Camera-type eye (tissue), 1 donor: ENCODE measurements at places on chromosomes 13 and 19. TPM values are rescaled to one million over a fixed set of nuclear protein-coding genes. Genes with fewer than 3 reads are reported as not detected.

The ZSCAN4 gene
- not detected for total RNA-seq

The MBD3L1 gene
- total RNA-seq = not detected

The KIRREL2 gene
- 11.2 TPM for total RNA-seq

The SPART gene
- total RNA-seq = 128 TPM

The SPINT2 gene
- 64.4 TPM for total RNA-seq

The AP1M1 gene
- total RNA-seq = 53.2 TPM

The RUBCNL gene
- total RNA-seq = 7.3 TPM

The C5AR1 gene
- 2.0 TPM for total RNA-seq

The SERP2 gene
- 12.5 TPM for total RNA-seq

The TMEM205 gene
- total RNA-seq = 83.0 TPM

The SLITRK5 gene
- total RNA-seq = 12.2 TPM

The LHB gene
- total RNA-seq = not detected

The CRB3 gene
- total RNA-seq = 5.9 TPM

The CEACAM16 gene
- not detected for total RNA-seq

The PSPN gene
- total RNA-seq = 2.4 TPM

The TMEM145 gene
- total RNA-seq = 20.5 TPM

The RFXAP gene
- 13.7 TPM for total RNA-seq

The PIK3R2 gene
- total RNA-seq = 42.6 TPM

The VSTM1 gene
- total RNA-seq = not detected

The TTYH1 gene
- 99.3 TPM for total RNA-seq

The PGLYRP2 gene
- total RNA-seq = not detected

The FXYD7 gene
- 8.3 TPM for total RNA-seq

The KLHL1 gene
- 4.8 TPM for total RNA-seq

The CELF5 gene
- total RNA-seq = 13.4 TPM

The CACNG7 gene
- 8.6 TPM for total RNA-seq

The ZNF468 gene
- total RNA-seq = 43.4 TPM

The ATP4A gene
- not detected for total RNA-seq

The RFPL4AL1 gene
- total RNA-seq = not detected

The ZNF799 gene
- 7.9 TPM for total RNA-seq
